ENCODE measurements at places on chromosomes 6 and 20.

DNA sequence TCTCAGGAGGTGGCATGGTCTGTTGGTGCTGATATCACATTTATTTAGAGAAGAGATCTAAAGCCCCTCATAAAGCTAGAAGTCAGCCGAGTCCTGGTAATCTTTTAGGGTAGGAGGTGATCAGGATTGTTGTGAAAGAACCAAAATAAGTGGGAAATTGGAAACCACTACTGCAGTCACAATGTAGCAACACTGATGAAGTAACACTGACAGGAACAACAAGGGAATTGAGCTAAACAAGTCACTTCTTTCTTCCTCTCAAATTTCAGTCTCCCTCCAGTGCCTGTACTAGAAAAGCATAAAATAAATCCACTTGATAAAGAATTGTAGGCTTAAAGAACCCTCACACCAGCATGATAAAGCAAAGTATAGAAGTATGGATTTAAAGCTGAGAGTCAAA is 1509.0 kb downstream of the GRIK2 start:
- DNase-seq, result no peak

- DNase-seq, result no peak
Measured at GRCh38 chr6:95589826-95590570, 12.7 kb downstream of the MANEA start.

DNA sequence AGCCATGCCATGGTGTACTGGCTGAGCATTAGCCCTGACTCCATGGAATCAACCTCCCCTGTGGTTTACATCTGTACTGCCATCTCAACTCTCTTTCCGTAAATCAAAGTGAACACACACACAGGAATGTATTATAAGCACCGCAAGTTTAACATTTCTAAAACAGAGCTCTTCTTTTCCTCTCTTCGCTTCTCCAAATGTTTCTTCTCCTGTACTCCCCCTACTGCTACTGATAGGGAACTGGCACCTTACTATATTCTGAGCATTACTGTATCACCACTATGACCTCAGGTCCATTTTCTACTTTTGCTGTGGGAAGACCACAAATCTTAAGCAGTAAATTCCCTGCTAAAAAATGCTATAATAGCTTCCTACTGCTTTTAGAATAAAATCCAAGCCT is 101.2 kb downstream of the NUS1 start:
- DNase-seq, result no peak

DNA sequence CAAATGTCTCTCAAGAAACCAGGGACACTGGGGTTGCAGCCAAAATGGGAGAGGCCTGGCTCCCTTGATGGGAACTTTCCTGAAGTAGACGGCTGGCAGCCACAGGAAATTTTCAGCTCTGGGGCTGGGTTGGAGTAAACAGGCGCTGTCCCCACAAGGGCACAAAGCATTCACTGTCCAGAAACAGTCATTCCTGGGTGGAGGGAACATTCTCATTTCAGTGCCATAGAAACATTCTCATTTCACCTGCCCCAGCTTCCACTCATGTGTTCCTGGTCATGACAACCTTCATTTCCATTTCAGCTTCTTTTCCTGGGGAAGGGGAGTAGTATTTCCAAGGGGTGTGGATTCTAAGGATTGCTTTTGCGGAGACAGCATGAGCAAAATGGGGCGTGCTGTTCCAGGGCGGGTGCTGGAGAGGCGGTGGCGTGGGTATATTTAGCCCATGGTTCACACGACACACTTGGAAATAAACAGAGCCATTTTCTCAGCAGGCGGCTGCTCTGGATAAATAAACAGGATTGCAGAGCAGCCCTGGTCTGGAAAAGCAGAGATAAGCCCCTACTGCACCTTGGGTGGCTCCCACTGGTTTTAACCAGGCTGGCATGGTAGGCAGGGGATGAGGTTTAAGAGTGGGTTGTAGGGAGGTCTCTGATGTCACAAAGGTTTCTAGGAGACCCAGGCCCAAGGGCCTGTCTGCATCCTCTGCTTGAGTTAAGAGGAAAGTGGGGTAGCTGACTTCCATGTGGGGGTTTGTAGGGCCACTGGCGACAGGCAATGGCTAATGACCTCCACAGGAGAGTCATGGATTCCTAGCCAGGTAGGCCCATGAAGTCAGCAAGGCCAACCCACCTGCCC is 32.9 kb downstream of the COX4I2 start:
- DNase-seq, result no peak

DNA sequence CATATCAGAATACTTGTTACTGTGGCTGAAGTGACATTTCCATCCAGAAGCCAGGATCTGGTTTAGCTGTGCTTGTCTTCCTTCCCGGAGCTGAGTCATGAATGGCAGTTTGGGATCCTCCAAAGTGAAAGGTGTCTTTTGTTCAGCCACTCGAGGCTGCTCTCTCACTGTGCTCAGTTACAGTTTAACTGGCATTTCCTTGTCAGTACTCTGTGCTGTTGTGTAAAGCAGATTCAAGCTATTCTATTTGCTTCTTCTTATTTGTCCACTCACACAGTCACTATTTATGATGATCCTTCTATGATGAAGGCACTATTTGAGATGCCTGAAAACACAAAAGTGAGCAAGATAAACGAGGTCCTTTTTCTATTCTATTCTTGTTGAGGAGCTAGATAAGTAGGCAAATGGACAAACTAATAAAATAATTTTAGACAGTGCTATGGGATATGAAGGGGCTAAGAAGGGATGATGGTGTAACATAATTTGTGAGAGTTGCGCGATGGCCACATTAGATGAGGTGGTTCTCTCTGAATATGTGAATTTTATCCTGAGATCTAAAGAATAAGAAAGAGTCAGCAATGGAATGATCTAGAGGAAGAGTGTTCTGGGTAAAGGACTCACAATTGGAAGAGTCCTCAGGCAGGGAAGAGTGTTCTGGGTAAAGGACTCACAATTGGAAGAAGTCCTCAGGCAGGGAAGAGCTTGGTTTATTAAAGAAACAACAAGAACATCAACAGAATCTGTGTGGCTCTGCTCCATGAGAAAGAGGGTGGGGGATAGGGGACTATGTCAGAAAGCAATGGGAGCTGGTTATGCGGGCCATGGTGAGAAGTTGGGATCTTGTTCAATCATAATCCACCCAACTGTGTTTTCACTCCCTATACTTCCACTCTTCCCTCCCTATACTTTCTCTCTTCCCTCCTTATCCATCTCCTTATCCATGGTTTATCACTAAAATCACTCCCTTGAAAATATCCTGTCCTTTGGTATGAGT is 40.1 kb downstream of the CYP24A1 start:
- DNase-seq, result no peak

All from NCI-H2029 treated with DMSO at 0.1 percent for 48 hours (cell line).